ENCODE measurements at places on chromosomes 3 and 15.

GRCh38 chr3:148600902-148601765 is 96.6 kb upstream of the AGTR1 start:
- no peak for DNase-seq

GRCh38 chr15:44096596-44096995 is 98.5 kb downstream of the FRMD5 start:
- DNase-seq, result no peak

DNA sequence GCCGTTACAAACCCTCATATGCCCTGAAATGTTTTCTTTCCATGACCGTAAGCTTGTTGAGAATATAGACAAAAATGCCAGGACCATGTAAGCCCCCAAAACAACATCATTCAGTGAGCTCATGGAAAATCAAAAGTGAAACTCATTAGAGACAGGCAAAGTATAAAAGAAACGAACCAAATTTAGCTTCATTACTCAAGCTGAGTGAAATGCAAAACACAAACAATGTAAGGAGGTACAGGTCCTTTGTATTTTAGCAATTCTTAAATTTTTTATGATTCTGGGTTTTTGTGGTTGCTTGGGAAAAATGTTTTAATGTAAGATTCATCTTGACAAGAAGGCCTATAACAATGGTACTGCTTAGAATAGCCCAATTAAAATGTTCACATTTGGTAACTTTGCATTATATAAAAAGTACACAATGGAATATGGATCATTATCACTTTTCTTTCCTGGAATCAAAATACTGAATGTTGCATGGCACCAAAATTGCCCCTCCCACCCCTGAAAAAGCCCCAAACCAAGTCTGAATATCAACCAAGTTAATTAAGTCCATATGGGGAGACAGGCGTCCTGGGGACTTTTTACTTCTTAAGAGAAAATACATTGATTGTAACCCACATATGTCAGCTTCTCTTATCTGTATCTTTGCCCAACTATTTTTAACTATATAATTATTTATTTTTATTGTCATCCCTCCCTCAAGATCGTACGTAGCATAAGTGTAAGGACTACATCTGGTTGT is 247.7 kb upstream of the CDIN1 start:
- no peak for DNase-seq

- no peak for DNase-seq
Observed at GRCh38 chr15:64013179-64014062, 32.9 kb downstream of the DAPK2 start.

- no peak for DNase-seq
Observed at GRCh38 chr3:28934126-28934813, 346.6 kb upstream of the RBMS3 start.

DNA sequence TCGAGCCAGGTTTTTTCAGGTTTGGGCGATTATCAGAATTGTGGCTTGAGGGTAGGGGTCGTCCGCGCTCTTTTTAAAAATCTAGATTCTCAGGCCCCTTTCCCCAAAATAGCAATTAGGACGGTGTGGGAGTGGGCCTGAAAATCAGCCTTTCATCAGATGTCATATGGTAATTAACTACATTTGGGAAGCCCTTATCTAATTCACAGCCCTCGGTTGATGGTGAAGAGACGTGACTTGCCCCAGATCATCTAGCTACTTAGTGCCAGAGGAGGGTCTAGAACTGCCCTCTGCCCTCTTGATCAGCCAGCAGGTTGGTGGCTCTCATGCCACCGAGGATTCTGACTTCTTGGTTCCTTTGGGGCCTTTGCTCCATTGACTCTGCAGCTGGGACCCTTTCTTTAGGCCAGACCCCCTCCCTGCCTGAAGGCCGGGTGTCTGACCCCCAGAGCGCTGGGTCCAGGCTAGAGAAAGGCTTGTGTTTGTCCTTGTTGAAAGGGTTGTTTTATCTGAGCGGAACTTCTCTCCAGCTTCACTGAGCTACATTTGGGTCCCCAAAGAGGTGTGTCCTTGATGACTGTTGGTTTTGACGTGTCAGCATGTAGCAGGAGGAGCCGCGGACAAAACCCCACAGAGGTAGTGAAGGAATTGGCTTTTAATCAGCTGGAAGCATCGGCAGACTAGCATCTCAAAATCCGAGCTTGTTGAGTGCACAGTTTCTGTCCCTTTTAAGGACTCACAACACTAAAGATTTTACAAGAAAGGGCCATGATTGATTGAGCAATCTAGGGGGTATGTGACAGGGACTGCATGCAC is 857 bp downstream of the AEN start:
- no peak for DNase-seq

GRCh38 chr3:133595341-133595740 is 21.9 kb downstream of the CDV3 start:
- no peak for DNase-seq

DNA sequence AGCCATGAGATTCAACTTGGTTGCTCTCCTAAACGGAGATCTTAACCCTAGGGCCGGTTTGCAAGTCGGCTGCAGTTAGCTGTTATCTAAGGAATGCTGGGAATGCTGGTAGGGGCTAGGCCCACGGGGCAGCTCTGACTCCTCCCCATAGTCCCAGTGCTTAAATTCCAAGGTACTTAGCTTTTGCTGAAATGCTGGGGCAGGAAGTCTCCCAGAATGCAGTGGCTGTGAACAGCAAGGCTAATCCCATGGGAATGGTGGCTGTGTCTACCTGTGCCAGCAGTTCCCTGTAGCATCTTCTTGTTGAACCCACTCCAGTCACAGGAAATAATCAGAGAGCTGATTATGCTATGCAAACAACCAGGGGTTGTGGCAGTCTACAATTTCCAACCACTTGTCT is 102.5 kb upstream of the TJP1 start:
- DNase-seq, result no peak

DNA sequence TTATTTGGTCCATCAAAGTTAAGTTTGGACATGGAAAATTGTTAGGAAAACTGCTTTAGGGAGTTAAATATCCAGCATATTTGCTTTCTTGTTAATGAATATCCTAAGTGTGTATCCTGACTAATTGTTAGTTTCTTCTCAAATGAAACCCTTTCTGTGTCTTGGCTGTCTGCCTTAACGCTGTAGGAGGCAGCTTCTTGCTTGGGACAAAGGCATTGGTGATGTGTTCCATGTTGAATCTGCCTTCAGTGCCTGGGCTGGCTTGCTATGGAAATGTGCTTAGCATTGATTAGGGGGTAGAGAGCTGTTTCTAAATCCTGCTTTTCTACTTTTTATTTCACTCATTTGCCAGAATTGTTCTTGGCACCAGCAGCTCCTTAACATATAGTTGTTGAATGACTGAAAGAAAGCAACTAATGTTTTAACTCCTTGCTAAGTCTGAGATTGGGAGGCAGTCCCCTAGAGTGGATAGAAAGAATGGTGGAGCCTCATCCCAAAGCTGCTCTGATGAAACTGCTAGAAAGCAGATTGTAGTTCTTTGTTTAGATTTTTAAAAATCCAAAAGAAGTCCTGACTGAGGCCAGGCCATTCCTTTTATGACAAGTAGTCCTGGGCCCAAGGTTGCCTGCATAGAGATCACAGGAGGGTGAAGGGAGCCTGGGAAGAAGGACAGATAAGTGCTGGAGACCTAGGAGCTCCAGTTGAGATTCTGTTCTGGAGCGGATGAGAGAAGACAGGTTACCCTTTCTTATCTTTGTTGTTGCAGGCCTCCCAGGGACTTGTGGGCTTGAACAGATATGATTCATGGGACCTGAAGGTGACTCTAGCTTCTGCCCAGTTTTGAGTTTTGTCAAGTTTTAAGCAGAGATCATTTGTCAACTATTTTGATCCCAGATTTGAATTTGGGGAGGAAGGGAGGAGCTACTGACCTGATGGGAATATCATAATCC is 39.3 kb downstream of the OXNAD1 start:
- DNase-seq, result no peak

GRCh38 chr3:147945968-147946519 is 536.9 kb downstream of the ZIC1 start:
- no peak for DNase-seq

GRCh38 chr15:39491886-39492490 is 88.9 kb upstream of the THBS1 start:
- DNase-seq, result no peak
